ENCODE measurements at places on chromosomes 5 and 9.

GRCh38 chr9:133278161-133279114, 3.4 kb upstream of the ABO start:
- DNase-seq, result no peak

DNA sequence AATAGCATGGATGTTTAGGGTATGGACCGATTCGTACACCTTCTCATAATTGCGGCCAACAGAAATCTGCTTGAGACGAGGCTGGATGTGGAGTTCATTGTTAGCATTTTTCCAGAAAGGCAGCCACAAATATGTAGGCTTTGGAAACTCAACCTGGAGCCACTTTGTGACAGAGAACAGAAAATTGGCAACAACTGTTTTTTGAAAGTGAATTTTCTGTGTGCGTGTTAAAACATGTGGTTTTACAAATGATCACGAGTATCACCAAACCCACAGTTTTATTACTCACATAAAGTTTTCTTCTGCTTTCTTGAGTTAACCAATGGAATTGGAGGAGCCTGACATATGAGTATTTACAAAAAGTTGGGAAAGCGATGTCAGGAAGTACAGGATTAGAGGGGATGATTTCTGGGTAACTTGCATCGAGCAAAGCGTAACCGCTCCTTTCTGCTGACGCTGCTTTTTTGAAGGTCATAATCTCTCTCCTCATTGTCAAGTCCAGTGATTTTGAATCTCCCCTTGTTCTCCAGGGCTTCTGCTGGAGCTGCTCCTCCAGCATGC, 138.5 kb upstream of the TAF11L2 start:
- no peak for DNase-seq

DNA sequence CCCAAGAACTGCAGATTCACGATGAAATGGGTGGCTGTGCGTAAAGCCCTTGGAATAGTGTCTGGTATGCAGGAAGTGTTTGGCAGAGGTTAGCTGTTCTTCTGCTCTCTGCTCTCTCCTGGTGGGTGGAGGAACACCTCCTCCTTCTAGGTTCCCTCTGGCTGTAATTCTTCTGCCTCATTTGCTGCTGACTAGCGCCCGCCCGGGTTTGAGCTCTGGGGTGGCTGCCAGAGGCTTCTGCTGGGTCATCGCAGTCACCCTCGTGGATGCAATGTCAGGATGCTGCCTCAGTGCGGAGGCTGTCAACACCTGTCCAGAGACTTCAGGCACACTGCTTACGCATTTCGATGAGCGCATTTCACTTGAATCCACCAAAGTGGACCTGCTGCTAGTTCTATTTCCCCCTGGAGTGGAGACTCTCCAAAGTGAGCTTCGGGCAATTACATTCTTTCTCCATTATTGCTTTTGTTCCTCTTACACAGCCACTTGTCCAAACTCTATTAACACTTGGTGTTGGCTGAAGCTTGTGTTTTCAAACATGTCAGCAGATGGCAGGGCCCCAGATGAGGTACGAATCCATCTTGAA, 11.7 kb downstream of the DOCK2 start:
- DNase-seq, result no peak

- DNase-seq, result no peak
These were observed 318.3 kb downstream of the MLLT3 start for GRCh38 chr9:20303996-20304395.

DNA sequence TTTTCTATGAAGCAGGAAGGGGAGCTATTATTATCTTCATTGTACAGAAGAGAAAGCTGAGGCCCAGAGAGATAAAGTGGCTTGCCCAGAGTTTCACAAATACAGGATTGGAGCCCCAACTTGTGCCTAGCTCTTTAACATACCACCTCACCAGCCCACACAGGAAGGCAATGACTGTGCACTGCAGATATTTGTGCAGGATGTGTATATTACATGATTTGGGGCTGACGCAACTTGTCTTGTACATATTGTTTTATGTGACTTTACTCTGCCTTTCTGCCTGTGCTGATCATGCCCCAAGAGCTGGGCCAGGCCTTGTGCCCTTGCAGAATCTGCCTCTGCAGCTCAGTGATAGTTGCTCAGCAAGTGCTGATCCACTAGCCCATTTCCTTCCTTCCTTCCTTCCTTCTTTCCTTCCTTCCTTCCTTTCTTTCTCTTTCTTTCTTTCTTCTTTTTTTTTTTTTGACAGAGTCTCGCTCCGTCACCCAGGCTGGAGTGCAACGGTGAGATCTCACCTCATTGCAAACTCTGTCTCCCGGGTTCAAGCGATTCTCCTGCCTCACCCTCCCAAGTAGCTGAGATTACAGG, 106.6 kb upstream of the TBCA start:
- DNase-seq, result no peak

Measured in stimulated activated CD4-positive, alpha-beta T cell treated with anti-CD3 and anti-CD28 coated beads, Interleukin-2, amount 100 ng/mL, for 4 hours (primary cell).